Right ventricle myocardium superior (tissue), 1 donor: ENCODE measurements at places on chromosomes 3 and 15. TPM values are rescaled to one million over a fixed set of nuclear protein-coding genes. Genes with fewer than 3 reads are reported as not detected.

DNA sequence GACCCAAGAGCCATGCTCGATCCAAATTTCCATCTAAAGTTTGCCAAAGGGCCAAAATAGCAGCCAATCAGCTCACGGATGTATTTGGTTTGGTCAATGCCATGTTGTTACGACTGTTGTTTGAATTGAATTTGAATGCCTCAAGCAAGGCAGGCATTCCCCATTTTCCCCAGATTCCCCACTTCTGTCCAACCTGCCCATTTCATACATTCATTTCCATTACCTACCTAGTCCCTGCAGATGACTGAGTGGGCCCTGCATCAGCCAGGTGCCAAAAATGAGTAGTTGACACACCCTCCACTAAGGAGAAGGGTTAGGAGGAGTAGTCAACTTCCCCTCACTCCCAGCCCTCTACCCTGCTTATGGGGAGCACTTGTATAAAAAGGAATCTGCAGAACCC is 51.7 kb downstream of the ANXA2 start:
- no peak for DNase-seq

Gene ROPN1
- not detected for total RNA-seq

DNA sequence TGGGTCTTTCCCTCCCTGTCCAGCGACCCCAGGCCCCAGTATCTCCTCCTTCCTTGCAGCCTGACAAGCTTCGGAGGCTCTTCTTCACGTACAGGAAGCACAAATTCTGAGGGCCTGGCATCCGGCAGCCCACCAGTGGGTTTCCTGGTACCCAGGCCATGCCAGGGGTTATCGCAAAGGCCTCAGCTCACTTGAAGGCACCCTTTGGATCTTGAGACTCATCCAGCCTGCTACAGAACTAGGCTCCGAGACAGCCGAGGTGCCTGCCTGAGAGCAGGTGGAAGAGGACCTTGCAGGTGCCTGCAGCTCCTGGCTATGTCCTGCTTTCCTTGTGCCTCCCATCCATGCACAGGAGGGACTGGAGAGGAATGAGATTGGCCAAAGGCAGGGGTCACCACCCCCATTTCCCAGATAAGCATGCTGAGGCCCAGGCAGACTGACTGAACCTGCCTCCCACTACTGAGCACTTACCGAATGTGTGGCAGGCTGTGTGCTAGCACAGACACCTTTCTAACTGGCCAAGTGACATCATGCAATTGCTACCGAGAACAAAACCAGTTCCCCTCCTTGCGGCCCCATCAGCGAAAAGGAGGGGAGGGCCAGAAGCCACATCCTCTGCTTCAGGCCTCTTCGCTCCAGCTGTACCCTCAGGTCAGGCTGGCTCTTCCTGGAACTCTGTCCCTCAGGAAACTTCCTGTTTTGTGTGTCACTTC is 11.2 kb downstream of the SH2D7 start:
- DNase-seq: no peak

DNA sequence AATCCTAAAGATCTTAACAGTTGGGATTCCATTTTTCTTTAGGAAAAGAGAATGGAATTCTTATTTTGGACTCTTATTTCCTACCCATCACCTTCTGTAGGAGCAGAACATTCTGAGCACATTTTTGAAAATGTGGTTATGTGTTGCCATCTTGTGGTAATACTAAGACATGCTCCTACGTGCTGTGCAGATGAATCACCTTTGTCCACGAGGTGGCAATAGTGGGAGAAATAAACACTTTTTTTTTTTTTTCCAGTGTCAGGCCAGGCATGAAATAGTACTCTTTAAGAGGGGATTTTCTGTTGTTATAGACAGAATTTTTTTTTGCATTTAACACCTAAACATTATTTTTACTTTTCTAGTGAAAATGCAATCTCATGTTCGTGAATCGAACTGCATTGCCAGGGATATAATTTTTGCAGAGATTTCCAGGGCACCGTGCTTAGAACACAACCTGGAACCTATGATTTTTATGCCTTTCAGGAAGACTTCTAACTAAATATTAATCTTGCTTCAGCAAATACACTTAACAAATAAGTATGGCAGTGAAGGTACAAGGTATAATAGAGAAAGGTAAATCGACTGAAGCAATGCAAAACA is 196.6 kb downstream of the GAP43 start:
- DNase-seq: peak; percentile 50

Gene SLC24A5
- total RNA-seq: not detected

- no peak for DNase-seq
Observed at GRCh38 chr3:197516517-197516889, 39.3 kb downstream of the BDH1 start.

Gene ADCY5
- total RNA-seq: 225 TPM

DNA sequence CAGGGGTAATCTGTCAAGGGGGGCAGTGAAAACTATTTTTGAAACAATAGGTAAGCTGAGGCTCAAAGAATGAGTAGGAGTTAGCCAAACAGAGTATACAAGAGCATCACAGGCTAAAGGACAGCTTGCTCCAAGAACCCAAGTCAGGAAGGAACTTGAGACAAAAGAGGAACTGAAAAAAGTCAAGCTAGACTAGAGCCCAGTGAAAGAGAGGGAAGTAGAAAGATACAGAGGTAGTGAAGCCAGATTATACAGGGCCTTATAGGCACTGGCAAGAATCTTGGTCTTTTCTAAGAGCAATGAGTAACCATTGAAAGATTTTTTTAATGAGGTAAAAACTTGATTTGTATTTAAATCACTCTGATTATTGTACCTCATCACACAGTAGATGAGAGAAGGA is 69.9 kb downstream of the FILIP1L start:
- DNase-seq: no peak

DNA sequence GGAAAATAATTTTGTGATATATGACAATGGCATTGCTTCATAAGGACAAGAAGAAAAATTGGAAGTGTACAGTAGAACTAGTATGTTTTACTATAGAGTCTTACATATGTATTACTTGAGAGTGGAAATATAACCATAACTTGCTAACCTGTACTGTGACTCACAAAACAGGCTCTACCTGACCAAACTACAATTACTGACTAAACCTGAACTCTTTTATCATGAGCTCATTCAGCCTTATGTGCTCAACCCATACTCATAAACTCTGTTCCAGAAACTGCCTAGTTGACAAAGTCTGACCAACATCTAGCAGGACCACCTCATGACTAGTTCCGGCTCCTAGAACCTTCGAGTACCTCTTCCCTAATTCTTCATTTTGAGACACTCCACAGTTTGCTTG is 6.3 kb downstream of the CDIN1 start:
- no peak for DNase-seq

Gene DTX3L
- 10.2 TPM for total RNA-seq

Gene MNS1
- total RNA-seq: 0.94 TPM

DNA sequence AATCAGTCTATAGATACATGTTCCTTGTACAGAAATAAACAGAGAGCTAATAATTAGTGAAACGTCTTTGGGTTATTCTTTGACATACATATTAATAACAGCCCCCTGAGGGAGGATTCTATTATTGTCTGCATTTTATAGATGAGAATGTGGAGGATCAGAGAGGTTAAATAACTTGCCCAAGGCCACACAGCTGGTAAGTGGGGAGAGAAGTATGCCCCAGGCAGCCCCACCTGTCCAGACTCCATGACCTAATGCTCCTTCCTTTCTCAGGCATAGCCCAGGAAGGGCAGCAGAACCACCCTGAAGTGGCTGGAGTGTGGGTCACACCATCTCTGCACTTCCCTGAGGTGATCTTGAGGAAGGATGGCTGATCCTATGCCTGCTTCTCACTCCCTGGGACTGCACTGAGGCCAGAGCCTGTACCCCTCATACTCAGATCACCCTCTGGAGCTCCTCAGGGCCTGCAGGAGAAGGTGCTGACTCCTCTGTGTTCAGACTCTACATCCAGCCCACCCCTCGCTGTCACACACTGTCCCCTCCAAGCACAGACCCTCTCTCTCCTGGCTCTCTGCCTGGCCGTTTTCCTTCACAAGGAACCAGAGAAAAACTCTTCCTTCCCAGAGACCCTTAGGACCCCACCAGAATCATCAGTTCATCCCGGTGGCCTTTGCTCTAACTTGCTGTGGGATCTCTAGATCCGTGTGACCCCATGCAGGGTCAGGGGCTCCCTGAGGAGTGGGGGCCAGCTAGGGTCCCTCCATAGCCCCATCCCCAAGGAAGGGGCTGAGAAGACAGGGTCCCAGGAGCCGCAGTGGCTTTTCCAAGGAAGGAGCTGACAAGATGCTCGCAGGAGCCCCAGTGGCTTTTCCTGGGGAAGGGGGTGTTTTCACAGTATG is 4.4 kb upstream of the HHATL start:
- DNase-seq: no peak

Gene GCNT3
- not detected for total RNA-seq

DNA sequence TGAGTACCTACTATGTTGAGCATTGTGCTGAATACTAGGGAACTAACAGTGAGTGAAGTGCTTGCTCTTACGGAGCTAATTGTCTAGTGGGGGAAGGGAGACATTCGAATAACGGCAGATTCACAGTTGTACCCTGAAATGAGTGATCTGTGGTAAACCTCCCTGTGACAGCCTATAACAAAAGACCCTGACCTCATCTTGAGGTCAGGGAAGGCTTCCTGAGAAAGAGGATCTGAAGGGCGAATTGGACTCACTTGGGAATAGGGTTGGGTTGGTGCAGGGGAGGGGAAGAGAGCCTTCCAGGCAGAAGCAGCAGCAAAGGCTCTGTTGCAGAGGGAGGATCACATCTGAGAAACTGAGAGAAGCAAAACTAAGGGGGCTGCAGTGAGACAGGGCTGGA is 13.2 kb downstream of the HPS3 start:
- DNase-seq: no peak

- DNase-seq: no peak
Observed at GRCh38 chr3:169558371-169558770, 105.1 kb downstream of the MECOM start.

- no peak for DNase-seq
Observed at GRCh38 chr15:76844096-76844495, 61.0 kb downstream of the SCAPER start.

Gene MBD4
- 18.7 TPM for total RNA-seq

- peak; percentile 87 for DNase-seq
Observed at GRCh38 chr15:20340331-20340811, 201.2 kb downstream of the GOLGA6L6 start.

Gene TERC
- total RNA-seq: 1.5 TPM

Gene MRPS11
- total RNA-seq: 73.6 TPM

GRCh38 chr3:46485779-46486175 is 12.0 kb upstream of the RTP3 start:
- no peak for DNase-seq

GRCh38 chr15:85871545-85871944 is 76.8 kb upstream of the KLHL25 start:
- DNase-seq: no peak
